ENCODE measurements at places on chromosomes 11 and 22. TPM values are rescaled to one million over a fixed set of nuclear protein-coding genes. Genes with fewer than 3 reads are reported as not detected.

- no peak for ATAC-seq
These were observed 47.1 kb downstream of the ZNRF3 start for GRCh38 chr22:28930357-28931007.

- no peak for ATAC-seq
These were observed 19.9 kb downstream of the LARGE2 start for GRCh38 chr11:45942381-45942780.

DNA sequence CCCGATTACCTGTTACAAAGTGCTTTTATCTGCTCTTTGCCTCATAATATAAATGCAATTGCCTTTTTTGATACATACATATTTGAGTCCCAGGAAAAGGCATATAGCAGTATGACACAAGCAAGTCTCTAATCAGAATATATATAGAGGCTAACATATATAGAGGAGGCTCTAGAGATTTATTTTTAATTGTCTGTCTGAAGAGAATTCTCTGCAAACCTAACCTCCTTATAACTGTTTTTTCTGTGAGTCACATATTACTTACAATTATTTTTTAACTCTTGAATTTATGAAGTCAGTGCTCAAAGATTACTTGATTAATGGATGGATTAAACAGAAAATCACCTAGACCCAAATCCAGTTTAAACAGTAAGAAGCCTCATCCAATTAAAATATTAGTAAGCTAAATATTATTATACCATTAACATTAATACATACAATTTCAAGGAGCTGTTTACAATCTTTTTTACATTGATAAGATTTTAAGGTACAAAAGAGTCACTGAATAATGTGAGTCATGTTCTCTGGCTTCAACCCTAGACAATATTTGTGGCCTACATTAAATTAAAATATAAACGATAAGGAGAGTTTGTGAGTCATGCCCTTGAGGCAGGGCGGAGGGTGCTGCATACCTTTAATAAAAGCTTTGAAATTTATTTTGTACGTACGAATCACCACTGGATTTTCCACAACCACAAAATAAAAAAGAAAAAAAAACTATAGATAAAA is 19.2 kb upstream of the MMP13 start:
- no peak for ATAC-seq

- ATAC-seq: no peak
These were observed 5.3 kb upstream of the MALAT1 start for GRCh38 chr11:65493367-65494176.

The NNMT gene
- total RNA-seq: not detected

- no peak for ATAC-seq
These were observed 6.0 kb upstream of the RPL3 start for GRCh38 chr22:39325392-39325932.

- ATAC-seq: peak; percentile 68
These were observed 88.3 kb upstream of the MTMR2 start for GRCh38 chr11:96012086-96012824.

- no peak for ATAC-seq
These were observed 2.4 kb upstream of the E2F8 start for GRCh38 chr11:19243143-19243542.

- ATAC-seq: no peak
These were observed 75.7 kb upstream of the SUSD2 start for GRCh38 chr22:24105631-24106030.

GRCh38 chr11:60305906-60306619 is 21.0 kb upstream of the MS4A6E start:
- ATAC-seq: no peak

The OR4A15 gene
- not detected for total RNA-seq

DNA sequence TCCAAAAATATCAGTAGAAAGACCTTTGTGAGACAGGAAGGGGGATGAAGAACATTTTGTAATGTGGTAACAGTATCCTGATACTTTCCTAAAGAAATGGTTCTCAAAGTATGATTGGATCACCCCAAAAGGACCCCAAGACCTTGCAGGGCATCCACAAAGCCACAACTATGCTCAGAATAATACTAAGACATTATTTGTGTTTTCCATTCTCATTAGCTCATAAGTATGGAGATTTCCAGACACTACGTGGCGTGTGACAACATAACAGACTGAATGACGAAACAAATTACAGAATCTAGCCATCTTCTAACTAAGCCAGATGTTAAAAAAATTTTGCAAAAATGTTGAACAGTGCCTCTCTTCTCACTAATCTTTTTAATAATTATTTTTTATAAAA is 24.9 kb downstream of the CHEK2 start:
- no peak for ATAC-seq

DNA sequence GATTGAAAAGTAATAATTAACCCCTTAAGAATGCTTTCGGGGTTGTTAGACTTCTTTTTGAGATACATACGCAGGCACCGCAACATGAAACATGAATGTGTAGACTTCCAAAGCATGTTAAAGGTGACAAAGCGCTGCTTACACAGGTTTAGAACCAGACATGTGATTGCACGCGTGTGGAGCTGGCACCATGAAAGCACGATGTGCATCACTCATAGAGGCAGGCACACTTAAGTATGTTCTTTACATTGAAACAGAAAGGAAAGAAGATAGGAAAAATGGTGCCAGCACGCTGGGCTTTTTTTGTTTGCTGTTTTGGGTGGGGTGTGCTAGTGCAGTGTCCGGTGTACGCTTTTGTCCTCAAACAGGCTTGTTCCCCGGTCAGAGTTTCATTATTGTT is 83.6 kb upstream of the PPARA start:
- ATAC-seq: no peak

DNA sequence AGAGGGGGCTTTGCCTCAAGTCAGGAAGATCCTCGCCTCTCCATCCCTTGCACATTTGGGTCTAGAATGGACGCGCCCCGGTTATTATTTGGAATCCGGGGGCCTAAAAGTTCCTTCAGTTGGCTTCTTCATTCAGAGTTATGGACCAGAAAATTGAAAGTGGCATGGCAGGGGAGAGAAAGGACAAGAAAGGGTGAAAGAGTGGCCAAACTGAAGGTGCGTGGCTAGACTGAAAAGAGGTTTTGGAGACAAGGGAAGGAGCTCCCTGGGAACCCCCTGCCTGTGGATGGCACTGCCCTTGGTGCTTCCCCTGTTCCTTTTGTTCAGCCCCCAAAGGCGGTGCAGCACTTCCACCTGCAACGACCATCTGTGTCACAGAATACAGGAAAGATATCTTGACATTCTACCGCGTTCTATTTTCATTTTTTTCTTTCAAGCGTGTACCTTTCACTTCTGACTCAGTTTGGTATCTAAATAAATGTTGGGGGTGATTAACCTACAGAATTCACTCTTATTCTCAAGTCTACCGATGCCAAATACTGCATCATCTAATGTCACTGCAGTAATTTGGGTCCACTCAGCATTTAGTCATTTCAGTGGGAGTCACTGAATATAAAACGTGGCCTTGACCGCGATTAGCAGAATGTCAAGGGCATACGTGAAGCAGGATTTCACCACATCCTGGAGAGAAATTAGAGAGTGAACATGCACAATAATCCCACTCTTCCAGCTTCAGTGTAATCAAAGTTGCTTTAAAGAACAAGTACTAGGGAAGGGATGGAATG is 88.1 kb upstream of the ARHGAP32 start:
- ATAC-seq: peak; percentile 84

DNA sequence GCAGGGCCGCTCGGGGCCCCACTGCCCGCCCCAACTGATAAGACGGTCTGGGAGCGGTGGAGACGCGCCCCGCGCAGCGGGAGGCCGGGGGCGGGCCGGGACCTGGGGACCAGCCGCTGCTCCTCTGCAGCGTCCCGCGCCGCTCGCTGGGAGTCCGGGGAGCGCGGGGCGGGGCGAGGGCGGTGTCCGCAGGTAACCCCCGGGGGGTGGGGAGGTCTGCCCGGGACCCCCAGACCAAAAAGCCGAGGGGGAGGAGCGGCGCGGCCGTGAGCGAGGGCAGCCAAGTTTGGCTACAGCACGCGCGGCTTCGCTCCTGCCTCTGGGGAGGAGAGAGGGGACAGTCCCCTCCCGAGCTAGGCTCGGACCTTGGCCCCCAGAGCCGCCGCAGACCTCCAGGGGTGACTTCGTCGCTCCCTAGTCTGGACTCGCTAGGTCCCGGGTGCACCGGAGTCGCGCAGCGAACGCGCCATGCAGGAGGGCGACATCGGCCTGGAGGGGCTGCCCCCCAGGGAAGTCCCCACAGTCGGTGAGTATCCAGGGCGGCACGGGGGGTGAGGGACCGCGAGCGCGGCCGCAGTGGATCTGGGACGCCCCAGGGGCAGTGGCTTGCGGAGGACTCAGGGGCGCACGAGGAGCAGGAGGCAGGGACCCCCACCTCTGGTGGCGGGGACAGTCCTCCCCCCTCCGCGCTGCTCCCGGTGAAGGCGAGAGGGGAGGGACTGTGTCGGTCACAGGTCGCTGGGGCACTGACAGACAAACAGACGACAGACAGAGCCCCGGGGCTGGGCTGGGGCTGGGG is 92.3 kb upstream of the ANO1 start:
- ATAC-seq: no peak

DNA sequence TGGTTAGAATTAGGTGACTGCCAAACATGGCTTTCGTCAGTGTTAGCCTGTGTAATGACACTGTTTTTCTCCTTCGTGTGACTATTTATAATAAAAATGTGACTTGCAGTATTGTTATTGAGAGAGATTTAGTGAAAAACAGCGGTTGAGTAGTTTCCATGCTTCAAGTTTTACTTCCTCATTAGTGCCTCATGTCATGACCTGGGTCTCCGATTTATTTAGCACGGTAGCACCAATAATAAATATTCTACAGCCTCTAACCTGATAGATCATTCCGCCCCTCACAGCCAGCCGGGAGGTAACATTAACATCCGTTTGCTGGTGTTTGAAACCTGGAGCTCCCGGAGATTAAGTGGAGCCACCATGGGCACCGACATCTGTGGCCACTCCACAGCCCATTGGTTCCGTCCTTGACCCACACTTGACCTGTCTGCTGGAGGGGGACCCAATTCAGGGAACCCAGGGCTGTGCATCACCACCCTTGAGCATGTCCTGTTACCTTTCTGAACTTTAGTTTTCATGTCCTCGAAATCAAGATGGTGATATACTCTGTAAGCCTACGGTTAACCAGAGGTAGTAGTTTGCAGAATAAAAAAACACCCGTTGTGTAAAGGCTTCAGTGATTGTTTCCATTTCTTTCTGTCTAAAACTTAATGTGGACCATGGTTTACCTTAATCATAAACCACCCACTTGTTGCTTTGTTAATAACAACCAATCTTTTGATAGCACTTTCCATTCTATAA is 104.1 kb downstream of the ATXN10 start:
- no peak for ATAC-seq

The OR52M1 gene
- total RNA-seq: not detected

The ACR gene
- total RNA-seq: not detected

The EHF gene
- 0.35 TPM for total RNA-seq

The C11orf24 gene
- 38.7 TPM for total RNA-seq

- no peak for ATAC-seq
These were observed 123.9 kb downstream of the MRTFA start for GRCh38 chr22:40512426-40513136.

- no peak for ATAC-seq
These were observed 13.5 kb upstream of the HMOX1 start for GRCh38 chr22:35367331-35367886.

DNA sequence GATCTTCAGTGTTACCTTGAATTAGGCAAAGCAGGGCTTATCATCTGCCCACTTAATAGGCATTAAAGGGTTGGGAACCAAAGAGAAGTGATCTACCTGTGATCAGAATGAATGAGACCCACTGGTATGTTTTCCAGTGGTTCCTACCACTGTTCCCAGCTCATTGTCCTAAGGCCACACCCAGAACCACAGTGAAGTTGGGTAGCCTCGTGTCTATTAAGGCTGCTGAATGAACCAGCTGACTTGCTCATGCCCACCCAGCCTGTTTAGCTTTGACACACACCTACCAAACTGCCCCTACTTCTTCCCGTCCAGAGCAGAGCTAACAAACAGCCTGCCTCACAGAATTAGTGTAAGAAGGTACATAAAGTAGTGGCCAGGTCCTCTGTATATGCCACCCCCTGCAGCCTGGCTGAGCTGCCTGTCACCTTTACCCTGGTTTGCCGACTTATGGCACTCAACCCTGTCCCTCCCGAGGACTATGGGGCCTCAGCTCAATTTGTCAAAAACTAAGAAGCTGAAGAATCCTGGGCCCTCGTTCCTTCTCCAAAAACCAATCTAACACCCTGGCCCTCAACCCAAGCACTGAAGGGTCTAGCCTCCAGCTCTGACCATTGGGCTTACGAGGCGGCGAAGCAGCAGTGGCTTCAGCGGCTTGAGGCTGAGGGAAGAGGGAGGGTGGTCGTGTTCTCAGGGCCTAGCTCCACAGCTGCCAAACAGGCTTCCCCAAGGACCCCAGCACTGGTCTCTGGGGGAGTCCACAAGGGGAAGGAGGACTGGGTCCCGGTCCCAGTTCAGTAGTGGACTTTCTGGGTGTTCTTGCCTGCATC is 9.8 kb downstream of the UCP2 start:
- no peak for ATAC-seq

DNA sequence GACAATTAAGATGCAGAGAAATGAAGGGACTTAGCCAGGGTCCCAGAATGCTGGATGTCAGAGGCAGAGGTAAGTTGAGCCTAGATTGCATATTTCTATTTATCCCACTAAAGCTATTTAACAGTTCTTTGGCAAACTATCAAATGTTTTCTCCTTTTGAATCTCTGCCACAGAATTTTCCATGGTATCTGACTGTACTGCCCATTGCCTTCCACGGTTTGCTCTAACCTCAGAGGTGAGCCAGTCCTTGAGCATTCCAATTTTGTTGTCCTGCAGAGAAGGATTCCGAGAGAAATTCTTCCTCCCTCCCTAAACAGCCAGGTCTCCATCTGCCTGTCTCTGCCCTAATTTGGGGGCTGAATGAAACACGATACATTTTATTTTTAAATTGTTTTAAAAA is 368.3 kb upstream of the SYN3 start:
- no peak for ATAC-seq

GRCh38 chr11:10998674-10999073 is 140.8 kb upstream of the ZBED5 start:
- no peak for ATAC-seq

The APLNR gene
- not detected for total RNA-seq

- no peak for ATAC-seq
These were observed 334.8 kb upstream of the LARGE1 start for GRCh38 chr22:34255042-34255441.

GRCh38 chr11:92253945-92254344 is 29.3 kb downstream of the FAT3 start:
- no peak for ATAC-seq

GRCh38 chr11:11982461-11982860 is 26.0 kb downstream of the DKK3 start:
- no peak for ATAC-seq

GRCh38 chr11:8149726-8150125 is 19.1 kb downstream of the RIC3 start:
- no peak for ATAC-seq

The CRYBB2 gene
- total RNA-seq: not detected

GRCh38 chr11:1858154-1858553 is 5.3 kb downstream of the LSP1 start:
- no peak for ATAC-seq

DNA sequence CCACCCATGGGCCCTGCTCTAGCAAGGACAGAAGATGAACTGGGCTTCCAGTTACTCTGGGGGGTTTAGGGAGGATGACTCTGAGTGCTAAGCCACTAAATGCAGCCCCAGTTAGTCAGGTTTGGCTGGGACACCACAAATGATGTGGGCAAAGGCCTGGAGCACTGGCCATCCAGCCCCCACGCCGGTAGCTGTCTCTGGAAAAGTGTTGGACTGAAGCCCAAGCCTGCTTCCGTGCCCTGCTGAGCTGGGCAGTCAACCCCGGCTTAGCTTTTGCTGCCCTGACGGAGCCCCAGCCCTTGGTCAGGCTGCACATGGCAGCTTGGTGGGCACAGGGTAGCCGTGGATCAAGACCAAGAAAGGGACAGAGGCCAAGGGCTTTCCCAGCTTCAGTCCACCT is 5.7 kb upstream of the GSTP1 start:
- ATAC-seq: no peak

GRCh38 chr11:72724851-72725723 is 27.1 kb downstream of the ARAP1 start:
- ATAC-seq: peak; percentile 15

The BCO2 gene
- 5.0 TPM for total RNA-seq
